CD4-positive, alpha-beta memory T cell (primary cell): ENCODE measurements at places on chromosomes 16 and 17.

- no peak overlapping the region for H3K27ac ChIP-seq
- no peaks in the 10 kb centered on the region for H3K4me1 ChIP-seq
- DNase-seq: no peak
- H3K27me3 ChIP-seq: no peaks in the 10 kb centered on the region
- no peaks in the 10 kb centered on the region for H3K36me3 ChIP-seq
Observed at GRCh38 chr17:31067691-31068184, 27.0 kb upstream of the NF1 start.

DNA sequence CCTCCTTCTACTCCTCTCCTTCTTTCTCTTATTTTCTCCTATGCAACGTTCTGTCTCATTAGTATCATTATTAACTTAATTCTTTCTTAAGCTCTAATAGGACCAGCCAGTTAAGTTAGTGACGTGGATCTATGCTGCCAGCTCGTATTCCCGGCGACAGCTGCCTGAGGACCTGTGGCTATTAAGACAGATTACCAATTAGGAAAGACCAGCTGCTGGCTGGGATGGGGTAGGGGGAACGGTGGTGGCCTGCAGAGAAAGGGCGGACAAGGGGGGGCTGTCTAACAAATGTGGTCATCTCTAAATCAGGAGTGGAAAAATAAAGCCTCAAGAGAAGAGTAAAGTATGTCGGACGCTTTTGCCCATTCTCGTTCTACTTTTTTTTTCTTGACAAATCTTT, 770 bp upstream of the MYH3 start:
- no peaks in the 10 kb centered on the region for H3K27me3 ChIP-seq
- no peak overlapping the region for H3K27ac ChIP-seq
- no peaks in the 10 kb centered on the region for H3K36me3 ChIP-seq
- H3K4me1 ChIP-seq: no peaks in the 10 kb centered on the region
- DNase-seq: no peak

DNA sequence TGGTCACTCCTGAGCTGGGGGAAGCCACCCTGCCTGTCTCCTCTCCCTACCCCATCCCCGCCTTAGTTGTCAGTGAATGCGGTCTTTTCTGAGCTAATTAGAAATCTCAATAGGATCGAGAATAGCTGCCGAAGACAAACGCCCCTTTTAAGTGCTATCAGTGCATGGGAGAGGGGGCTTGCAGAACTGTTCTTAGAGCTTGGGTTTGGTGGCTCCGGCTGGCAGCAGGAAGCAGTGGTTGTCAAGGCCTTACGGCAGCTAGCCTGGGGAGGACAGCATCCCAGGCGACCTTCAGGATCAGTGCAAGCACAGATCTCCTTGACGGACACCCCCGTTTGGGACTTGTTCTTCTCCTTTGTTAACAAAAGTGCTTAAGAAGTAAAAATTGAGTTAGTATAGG, 195.1 kb downstream of the CCDC182 start:
- no peaks in the 10 kb centered on the region for H3K4me1 ChIP-seq
- no peak for DNase-seq
- H3K27ac ChIP-seq: no peak overlapping the region
- no peaks in the 10 kb centered on the region for H3K36me3 ChIP-seq
- no peaks in the 10 kb centered on the region for H3K27me3 ChIP-seq
- no peak overlapping the region for H3K4me3 ChIP-seq

GRCh38 chr17:65593092-65593854, 31.8 kb upstream of the AXIN2 start:
- no peaks in the 10 kb centered on the region for H3K4me1 ChIP-seq
- H3K36me3 ChIP-seq: no peaks in the 10 kb centered on the region
- no peak overlapping the region for H3K4me3 ChIP-seq
- H3K27me3 ChIP-seq: no peaks in the 10 kb centered on the region

DNA sequence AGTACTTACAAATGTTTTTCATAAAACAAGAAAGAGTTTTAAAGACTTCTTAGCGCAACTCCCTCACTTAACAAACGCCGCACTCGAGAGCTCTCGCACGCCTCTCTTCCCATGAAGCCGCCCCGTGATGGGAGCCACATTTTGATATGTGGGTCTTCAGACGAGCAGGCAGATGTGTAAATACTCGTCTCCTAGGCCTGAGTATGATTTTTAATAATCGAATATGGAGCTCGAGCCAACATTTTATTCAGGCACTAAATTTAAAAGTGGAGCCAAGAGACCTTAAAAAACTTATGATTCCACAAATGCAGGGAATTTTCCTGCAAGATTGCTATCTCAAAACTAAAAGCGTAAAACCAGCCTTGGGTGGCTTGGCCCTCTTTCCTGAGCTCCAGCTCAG, 55.4 kb downstream of the IRX6 start:
- H3K27me3 ChIP-seq: no peaks in the 10 kb centered on the region
- H3K4me3 ChIP-seq: no peak overlapping the region
- no peak for DNase-seq

GRCh38 chr16:35744084-35744483, 2284.7 kb downstream of the TP53TG3F start:
- H3K27me3 ChIP-seq: no peaks in the 10 kb centered on the region
- no peak overlapping the region for H3K27ac ChIP-seq
- DNase-seq: no peak

- no peak for DNase-seq
- H3K4me3 ChIP-seq: no peak overlapping the region
- no peaks in the 10 kb centered on the region for H3K36me3 ChIP-seq
- H3K27me3 ChIP-seq: no peaks in the 10 kb centered on the region
- no peak overlapping the region for H3K27ac ChIP-seq
Observed at GRCh38 chr16:54720259-54720658, 210.4 kb upstream of the IRX5 start.

DNA sequence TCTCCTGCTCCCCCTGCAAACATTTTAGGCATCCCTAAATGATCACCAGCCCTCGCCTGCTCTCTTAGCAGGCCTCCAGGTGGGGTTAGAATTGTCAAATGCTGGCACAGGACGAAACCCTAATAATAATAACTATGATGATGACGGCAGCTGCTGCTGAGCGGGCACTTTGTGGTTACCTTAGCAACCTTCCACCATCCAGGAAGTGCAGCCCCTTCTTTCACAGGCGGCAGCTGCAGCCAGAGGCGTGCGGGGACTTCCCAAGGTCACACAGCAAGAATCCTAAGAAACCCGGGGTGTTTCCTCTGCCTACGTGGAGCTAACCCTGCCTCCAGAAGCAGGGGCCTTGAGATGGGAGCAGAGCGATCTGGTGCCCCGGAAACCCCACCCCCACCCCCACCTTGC, 22.4 kb upstream of the EIF1 start:
- peaks cover 22% of the 10 kb centered on the region for H3K4me1 ChIP-seq
- DNase-seq: no peak
- H3K4me3 ChIP-seq: peak overlapping the region; percentile 60
- peak overlapping the region; percentile 96 for H3K27ac ChIP-seq
- H3K27me3 ChIP-seq: no peaks in the 10 kb centered on the region

- no peaks in the 10 kb centered on the region for H3K27me3 ChIP-seq
- peak overlapping the region; percentile 19 for H3K27ac ChIP-seq
- peaks cover 17% of the 10 kb centered on the region for H3K4me1 ChIP-seq
- H3K36me3 ChIP-seq: peaks cover 7% of the 10 kb centered on the region
- peak; percentile 84 for DNase-seq
Observed at GRCh38 chr16:1378804-1379303, 27.1 kb downstream of the GNPTG start.

- H3K27me3 ChIP-seq: no peaks in the 10 kb centered on the region
- no peaks in the 10 kb centered on the region for H3K4me1 ChIP-seq
- no peak overlapping the region for H3K4me3 ChIP-seq
- no peaks in the 10 kb centered on the region for H3K36me3 ChIP-seq
- DNase-seq: no peak
Observed at GRCh38 chr17:56144223-56144622, 9.1 kb upstream of the ANKFN1 start.

GRCh38 chr17:50935996-50936266, 69.8 kb upstream of the TOB1 start:
- peaks cover 9% of the 10 kb centered on the region for H3K4me1 ChIP-seq
- no peak for DNase-seq
- no peaks in the 10 kb centered on the region for H3K27me3 ChIP-seq
- H3K4me3 ChIP-seq: no peak overlapping the region
- no peak overlapping the region for H3K27ac ChIP-seq

DNA sequence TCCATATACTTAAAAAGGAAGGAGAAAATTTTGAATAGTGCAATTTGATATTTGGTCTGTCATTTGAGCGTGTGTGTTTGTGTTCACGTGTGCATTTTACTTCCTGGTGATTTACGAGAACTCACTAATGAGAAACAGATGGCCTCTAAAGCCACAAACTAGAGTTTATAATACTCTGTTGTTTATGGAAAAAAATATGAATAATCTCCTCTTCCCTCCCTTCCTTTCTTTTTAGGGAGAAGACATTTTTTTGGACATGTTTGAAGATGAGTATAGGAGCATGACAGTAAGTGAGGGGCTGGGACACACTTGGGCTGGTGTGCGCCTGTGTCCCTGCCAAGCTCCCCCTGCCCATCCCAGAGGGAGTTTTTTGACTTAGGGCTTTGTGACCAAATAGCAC, 102.7 kb downstream of the CLEC16A start:
- no peak overlapping the region for H3K4me3 ChIP-seq
- peaks cover 21% of the 10 kb centered on the region for H3K36me3 ChIP-seq
- peaks cover 21% of the 10 kb centered on the region for H3K4me1 ChIP-seq
- DNase-seq: no peak
- no peak overlapping the region for H3K27ac ChIP-seq

DNA sequence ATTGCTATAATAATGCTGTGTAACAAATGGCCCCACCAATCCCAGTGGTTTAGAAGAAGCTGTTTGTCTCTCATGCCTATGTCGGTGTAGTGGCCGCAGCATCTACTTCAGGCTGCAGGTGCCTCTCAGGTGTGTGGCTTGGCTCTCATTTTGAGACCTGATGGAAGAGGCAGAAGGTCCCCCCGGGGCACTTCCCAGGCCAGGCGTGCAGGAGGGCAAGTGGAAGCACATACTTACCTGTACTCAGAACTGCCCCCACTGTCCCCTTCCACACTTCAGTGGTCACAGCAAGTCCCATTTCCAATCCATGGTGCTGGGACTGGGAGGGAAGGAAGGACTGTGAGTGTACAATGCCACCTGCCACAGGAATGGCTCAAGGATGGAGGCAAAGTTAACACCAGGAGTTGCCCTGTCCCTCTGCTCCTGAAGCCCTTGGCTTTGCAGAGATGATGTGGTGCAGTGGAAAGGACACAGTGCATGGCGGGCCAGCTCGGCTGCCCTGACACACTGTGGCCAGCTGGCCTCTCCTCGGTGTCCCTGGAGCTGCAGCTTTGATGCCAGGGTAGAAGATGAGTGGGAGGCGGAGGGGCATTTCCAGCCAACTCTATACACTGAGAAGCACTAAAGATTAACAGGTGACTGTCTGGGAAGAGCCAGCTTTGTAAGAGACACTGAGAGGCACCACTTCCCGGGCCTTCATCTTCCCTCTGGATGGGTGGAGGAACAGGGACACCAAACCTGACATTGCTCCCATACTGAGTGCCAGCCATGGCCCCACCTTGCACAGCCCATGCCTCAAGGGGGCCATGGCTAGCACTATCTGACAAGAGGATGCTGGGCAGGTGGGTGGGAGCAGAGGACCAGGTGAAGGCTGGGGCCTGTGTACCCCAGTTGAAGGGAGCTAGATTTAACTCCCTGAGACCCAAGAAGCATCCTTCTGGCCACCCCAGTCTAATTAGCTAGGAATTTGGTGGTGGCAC, 105.9 kb downstream of the METRNL start:
- no peaks in the 10 kb centered on the region for H3K27me3 ChIP-seq
- H3K36me3 ChIP-seq: no peaks in the 10 kb centered on the region
- H3K4me1 ChIP-seq: no peaks in the 10 kb centered on the region
- DNase-seq: no peak

DNA sequence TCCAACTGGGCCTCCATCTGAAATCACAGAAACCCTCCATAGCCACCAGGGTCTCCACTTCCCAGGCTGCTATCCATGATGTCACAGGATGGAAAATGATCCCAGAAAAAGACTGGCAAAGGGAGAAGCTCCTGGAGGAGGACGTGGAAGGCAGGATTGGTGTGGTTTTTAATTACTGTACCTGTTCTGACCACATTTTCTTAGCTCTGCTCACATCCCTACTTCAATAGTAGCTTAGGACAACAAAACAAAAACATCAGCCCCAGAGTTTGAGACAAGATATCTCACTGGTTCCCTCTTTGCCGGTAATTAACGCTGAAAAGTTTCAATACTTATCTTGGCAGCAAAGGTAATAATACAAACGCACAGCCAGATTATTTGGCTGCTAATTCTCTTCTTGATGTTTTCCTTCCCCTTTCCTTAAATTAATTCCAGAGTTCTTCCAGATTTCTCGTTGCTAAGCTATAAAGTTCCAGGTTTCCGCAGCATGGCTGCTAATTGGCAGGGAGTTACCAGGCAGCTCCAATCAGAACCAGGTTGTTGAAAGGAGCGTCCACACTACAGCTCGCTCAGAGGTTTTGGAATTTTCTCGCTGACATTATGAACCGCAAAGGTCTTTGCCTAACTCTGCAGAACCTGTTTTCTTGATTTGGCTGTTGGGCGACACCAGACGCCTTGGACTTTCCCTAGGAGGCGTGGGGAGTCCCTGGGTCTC, 263.4 kb downstream of the MRTFB start:
- H3K4me3 ChIP-seq: no peak overlapping the region
- H3K4me1 ChIP-seq: no peaks in the 10 kb centered on the region
- no peaks in the 10 kb centered on the region for H3K27me3 ChIP-seq

DNA sequence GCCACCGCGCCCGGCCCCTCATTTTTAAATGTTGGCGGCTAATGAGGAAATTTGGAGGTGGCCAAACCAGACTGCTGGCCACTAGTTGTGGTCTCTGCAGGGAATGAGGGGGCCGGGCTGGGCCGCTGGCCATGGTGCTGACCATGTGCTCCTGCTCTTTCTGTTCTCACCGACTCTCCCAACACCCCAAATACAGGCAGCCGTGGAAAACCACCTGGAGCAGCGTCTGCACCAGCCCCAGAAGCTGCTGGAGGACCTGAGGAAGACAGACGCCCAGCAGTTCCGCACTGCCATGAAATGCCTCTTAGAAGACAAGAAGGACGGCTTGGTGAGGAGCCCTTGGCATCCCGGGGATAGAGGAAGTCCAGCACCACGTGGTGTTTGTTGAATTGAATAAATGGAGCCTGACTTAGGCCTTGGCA, 21.3 kb downstream of the OTOA start:
- H3K36me3 ChIP-seq: no peaks in the 10 kb centered on the region
- no peak overlapping the region for H3K27ac ChIP-seq
- no peaks in the 10 kb centered on the region for H3K27me3 ChIP-seq
- no peaks in the 10 kb centered on the region for H3K4me1 ChIP-seq
- H3K4me3 ChIP-seq: no peak overlapping the region

DNA sequence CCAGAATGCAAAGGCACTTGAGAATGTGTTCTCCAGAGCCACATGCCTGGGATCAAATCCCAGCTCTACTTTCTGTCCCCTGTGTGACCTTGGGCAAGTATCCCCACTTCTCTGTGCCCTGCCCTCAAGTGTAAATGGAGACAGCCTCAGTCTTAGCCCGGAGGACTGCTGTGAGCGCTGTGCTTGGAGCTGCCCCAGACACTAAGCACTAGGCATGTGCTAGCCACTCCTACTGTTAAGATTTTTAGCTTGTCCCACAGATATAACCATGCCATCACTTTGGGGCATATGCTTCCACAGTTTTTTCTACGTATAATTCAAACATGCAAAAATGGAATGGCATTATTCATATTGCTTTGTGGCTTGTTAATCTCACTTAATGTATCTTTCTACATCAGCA, 29.4 kb downstream of the TMEM11 start:
- no peaks in the 10 kb centered on the region for H3K27me3 ChIP-seq
- no peaks in the 10 kb centered on the region for H3K4me1 ChIP-seq
- H3K4me3 ChIP-seq: no peak overlapping the region
- DNase-seq: no peak
- no peak overlapping the region for H3K27ac ChIP-seq
